Esophagus mucosa (tissue), 1 donor: ENCODE measurements at places on chromosomes 16 and 17. TPM values are rescaled to one million over a fixed set of nuclear protein-coding genes. Genes with fewer than 3 reads are reported as not detected.

FAM83G gene
- total RNA-seq: 47.0 TPM

CENPT gene
- total RNA-seq: 16.5 TPM

PAQR4 gene
- total RNA-seq: 11.1 TPM

TMEM106A gene
- 1.3 TPM for total RNA-seq

HASPIN gene
- total RNA-seq: 3.4 TPM

KRT33A gene
- total RNA-seq: 0.92 TPM

SMIM22 gene
- 12.9 TPM for total RNA-seq

EFCAB5 gene
- total RNA-seq: not detected

SLC16A6 gene
- 14.4 TPM for total RNA-seq

CASKIN2 gene
- total RNA-seq: 13.9 TPM

PLA2G10 gene
- total RNA-seq: not detected

CD300LB gene
- not detected for total RNA-seq

KRT14 gene
- 5,105 TPM for total RNA-seq

TP53TG3F gene
- not detected for total RNA-seq

INCA1 gene
- not detected for total RNA-seq

NPIPB13 gene
- 11.2 TPM for total RNA-seq

SOX15 gene
- 74.0 TPM for total RNA-seq

MPG gene
- total RNA-seq: 46.5 TPM

SLC47A1 gene
- total RNA-seq: 2.7 TPM

ZP2 gene
- not detected for total RNA-seq

CMIP gene
- 47.0 TPM for total RNA-seq

CTRB2 gene
- not detected for total RNA-seq

DDX19B gene
- total RNA-seq: 16.7 TPM

CPNE7 gene
- 1.0 TPM for total RNA-seq

KRTAP1-5 gene
- total RNA-seq: not detected

PLCD3 gene
- 34.2 TPM for total RNA-seq

MMP25 gene
- total RNA-seq: 0.80 TPM

TMEM235 gene
- not detected for total RNA-seq

CDYL2 gene
- 5.3 TPM for total RNA-seq

PERCC1 gene
- not detected for total RNA-seq

LRRC36 gene
- not detected for total RNA-seq

DNAI2 gene
- not detected for total RNA-seq

C17orf67 gene
- 0.52 TPM for total RNA-seq

EPN3 gene
- 38.5 TPM for total RNA-seq

NATD1 gene
- 2.1 TPM for total RNA-seq

PRKCB gene
- total RNA-seq: 0.76 TPM

NKD1 gene
- 1.9 TPM for total RNA-seq

P2RX5 gene
- total RNA-seq: 0.72 TPM

CCL4 gene
- total RNA-seq: not detected

ABCA6 gene
- total RNA-seq: 2.4 TPM

ASGR2 gene
- total RNA-seq: 0.24 TPM

SLFN13 gene
- total RNA-seq: 7.9 TPM

KRT40 gene
- not detected for total RNA-seq

COG7 gene
- 14.8 TPM for total RNA-seq

RAP1GAP2 gene
- total RNA-seq: 17.9 TPM

KIF18B gene
- 10.4 TPM for total RNA-seq

SLC5A10 gene
- total RNA-seq: 0.64 TPM

SOX8 gene
- total RNA-seq: 0.16 TPM

CNGB1 gene
- 0.32 TPM for total RNA-seq

ARHGDIA gene
- 300 TPM for total RNA-seq
